Muscle of leg (tissue), 16 donors: ENCODE measurements at places on chromosomes 11 and 22.

- peak; percentile 29 for DNase-seq
These were observed 5.6 kb downstream of the SCN2B start for GRCh38 chr11:118170882-118171268.

GRCh38 chr22:44094751-44095302, 70.7 kb downstream of the PARVB start:
- DNase-seq = no peak

DNA sequence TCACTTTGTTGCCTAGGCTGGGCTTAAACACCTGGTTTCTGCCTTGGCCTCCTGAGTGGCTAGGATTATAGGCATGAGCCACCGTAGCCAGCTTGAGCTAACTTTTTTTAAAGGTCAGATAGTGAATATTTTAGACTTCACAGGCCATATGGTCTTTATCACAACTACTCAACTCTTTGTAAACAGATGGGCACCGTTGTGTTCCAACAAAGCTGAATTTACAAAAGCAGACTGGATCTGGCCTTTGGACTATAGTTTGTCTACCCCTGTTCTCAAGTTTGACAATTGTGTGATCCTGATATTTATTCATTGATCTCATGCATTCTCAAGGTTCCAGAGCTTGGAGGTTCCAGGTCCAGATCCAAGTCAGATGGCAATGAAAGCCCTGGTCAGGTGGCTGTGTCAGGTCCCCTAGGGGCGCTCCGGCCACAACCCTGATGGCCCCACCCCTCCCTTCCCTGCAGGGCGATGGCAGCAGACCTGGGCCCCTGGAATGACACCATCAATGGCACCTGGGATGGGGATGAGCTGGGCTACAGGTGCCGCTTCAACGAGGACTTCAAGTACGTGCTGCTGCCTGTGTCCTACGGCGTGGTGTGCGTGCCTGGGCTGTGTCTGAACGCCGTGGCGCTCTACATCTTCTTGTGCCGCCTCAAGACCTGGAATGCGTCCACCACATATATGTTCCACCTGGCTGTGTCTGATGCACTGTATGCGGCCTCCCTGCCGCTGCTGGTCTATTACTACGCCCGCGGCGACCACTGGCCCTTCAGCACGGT, 15.8 kb downstream of the P2RY2 start:
- no peak for DNase-seq

DNA sequence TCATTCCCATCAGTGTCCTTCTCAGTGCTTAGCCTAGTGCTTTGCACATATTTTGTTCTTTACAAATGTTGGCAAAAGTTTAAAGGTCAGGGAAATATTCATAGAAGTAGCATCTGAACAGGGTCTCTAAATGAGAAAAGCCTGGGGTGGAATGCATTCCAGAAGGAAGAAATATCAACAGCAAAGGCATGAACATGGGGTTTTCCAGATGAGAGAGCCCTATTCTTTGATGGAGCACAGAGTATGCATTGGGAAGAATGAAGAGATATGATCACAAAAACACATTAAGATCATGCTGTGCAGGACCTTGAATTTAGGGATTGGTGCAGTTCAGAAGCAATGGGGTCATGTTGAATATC, 140.2 kb downstream of the SNX19 start:
- DNase-seq = no peak

GRCh38 chr22:43837666-43838065, 24.6 kb downstream of the SULT4A1 start:
- no peak for DNase-seq

GRCh38 chr22:46390652-46391301, 55.3 kb downstream of the TRMU start:
- DNase-seq = peak; percentile 92

GRCh38 chr11:100269516-100269915, 417.6 kb upstream of the ARHGAP42 start:
- DNase-seq = no peak

- DNase-seq = no peak
These were observed 79.1 kb upstream of the CLPB start for GRCh38 chr11:72513411-72513810.
